Heart left ventricle (tissue), 16 donors: ENCODE measurements at places on chromosomes 1 and 21. TPM values are rescaled to one million over a fixed set of nuclear protein-coding genes. Genes with fewer than 3 reads are reported as not detected.

Gene RRAGC
- 27.9 TPM for total RNA-seq

Gene AMPD1
- not detected for total RNA-seq

Gene ABCA4
- total RNA-seq, result 0.25 TPM

Gene S100A6
- 182 TPM for total RNA-seq

Gene ZNF678
- 2.2 TPM for total RNA-seq

Gene ADORA1
- 10.3 TPM for total RNA-seq

Gene GPR89B
- total RNA-seq, result 9.8 TPM

DNA sequence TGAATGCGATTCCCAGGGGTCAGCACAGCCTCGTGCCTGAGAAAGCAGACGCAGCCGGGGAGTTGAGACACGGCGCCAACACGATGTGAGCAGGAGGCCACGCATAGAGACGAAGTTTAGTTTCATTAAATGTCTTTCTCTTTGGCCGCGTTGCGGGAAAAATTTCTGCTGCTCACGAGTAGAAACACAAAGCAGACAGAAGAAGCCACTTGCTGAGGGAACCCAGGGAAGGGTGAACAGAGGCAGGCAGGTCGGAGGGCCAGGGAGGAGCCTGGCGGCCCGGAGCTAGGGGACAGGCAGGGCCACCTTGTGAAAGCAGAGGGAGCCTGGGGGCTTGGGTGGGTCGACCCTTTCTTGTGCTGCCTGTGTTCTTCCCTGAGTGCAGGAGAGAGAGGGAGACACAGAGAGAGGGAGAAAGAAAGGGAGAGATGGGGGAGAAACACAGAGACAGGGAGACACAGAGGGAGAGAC, 33.2 kb downstream of the POFUT2 start:
- DNase-seq, result no peak

Gene CA6
- not detected for total RNA-seq

Gene GPR3
- 0.36 TPM for total RNA-seq

DNA sequence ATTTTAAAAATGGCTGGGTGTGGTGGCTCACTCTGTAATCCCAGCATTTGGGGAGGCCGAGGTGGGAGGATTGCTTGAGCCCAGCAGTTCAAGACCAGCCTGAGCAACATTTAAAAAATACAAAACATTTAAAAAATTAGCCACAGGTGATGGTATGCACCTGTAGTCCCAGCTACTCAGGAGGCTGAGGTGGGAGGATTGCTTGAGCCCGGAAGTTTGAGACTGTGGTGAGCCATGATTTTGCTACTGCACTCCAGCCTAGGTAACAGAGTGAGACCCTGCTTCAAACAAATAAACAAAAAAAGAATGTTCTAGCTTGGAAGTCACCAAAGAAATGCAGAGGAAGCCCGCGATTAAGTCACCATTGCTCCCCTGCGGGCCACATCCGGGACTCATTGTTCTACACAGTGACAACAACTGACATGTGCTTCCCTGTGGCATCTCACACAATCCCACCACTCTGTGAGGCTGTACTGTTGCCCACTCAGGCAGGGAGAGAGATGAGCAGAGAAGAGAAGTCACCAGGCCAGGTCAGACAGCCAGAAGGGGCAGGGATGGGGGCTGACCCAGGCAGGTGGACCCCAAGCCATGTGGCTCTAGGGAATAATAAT, 18.4 kb upstream of the SPATC1L start:
- DNase-seq, result no peak

DNA sequence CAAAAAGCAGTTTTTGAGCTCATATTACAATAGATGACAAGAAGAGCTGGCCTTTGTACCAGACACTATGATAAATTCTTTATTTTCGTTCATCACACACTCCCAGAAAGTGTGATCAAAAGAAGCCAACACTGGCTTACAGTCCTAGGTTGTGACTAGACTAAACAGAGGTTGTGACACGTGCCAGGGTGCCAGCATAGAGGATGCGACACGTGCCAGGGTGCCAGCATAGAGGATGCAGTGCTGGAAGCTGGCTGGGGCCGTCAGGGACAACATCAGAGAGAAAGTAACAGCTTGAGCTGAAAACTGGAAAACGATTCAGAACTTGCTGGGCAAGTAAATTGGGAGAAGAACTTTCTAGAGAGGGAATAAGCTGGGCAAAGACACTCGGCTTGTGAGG, 2.2 kb downstream of the MTARC1 start:
- DNase-seq, result no peak

Gene KCNK1
- total RNA-seq, result 15.6 TPM

Gene RAB3GAP2
- total RNA-seq, result 13.8 TPM

GRCh38 chr21:41369920-41370839, 8.4 kb downstream of the MX2 start:
- no peak for DNase-seq

DNA sequence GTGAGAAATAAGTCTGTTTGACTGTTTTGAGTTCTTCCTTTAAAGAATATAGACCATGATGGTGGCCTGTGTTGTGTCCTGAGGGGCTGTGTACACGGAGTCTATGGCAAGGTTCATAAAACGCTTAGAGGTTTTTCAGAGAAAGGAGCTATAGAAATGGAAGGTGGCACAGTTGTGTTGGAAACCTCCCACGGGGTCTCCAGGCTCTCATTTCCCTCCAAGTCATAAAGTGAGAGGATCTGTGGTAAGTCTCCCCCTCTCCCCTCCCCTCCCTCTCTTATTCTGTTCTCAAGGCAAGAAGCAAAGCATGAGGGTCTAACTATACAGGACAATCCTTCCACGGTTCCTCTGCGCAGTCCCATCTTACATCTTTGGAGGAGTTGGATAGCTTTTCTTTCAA, 139.2 kb downstream of the KIF26B start:
- no peak for DNase-seq

GRCh38 chr1:209427811-209428210, 155.7 kb upstream of the CAMK1G start:
- DNase-seq, result no peak

DNA sequence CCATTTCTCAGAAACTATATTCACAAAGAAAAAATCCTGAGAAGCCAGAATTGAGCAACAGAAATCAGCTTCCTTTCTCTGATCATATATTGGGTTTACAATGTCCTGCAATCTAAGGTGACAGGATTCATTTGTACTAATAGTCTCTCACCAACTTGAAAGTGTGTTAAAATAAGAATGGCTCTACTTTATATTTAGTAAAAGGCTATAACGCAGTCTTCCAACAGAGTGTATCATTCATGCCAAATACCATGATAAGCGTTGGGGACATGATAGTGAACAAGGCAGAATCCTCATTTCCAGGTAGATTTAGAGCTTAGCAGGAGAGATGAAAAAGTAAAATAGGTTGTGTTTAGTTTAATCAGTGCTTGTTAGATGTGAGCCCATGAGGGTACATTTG, 519.2 kb upstream of the ZRANB2 start:
- no peak for DNase-seq

DNA sequence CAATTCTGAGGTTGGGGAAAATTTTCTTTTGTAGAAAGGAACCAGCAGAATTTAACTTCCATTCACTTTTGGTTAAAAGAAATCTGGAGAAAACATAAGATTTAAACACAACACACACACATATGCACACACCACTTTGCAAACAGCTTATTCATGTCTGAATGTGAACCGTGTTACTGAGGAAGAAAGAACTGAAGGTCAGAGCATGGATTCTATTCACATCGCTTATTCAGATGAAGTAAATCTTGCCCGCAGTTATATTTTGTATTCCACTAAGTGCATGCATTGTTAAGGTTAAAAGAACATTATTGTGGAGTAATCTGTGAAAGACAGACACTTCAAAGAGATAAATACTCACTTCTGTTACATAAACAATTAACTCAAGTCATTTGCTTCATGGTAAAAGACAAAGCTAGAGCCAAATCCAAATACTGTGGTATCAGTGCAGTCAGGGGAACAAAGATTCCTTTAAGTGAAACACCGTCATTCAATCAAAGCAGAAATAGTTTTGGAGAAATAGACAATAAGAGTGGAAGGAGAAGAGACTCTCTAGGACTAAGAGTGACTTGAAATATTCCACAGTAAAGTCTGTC, 82.0 kb downstream of the LRRC53 start:
- DNase-seq, result no peak

DNA sequence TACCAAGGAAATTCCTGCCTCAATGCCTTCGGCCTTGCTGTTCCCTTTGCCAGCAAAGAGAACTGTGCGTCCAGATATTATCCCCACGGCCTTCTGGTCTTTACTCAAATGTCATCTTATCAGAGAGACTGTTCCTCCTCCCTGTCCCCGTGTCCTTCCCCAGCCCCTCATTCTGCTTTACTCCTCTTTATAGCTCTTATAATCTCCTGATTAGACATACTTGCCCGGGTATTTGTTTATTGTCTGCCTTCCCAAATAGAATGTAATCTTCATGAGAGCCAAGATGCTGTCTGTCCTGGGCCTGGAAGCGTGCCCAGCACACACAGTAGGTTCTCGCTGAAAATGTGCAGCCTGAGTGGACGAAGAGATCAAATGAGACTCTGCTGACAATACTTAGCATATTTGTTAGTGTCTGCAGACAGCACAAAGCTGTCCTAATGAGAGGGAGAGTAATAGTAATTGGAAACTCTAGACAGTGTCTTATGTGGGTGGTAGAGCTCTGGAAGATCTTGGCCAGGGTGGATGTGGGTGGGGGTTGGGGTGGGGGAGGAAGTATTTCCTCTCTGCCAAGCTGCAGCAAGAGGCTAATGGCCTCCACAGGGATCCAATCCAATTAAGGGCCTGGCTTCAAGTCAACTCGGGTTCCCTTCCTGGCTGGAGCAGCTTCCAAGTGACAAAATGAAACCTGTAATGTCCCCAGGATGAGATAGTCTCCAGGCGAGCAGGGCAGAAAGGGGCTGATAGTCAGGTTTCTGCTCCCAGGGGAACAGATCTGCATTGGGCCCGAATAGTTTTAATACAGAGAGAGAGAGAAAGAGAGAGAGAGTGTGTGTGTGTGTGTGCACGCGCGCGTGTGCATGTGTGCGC, 9.5 kb upstream of the CLIC4 start:
- no peak for DNase-seq

DNA sequence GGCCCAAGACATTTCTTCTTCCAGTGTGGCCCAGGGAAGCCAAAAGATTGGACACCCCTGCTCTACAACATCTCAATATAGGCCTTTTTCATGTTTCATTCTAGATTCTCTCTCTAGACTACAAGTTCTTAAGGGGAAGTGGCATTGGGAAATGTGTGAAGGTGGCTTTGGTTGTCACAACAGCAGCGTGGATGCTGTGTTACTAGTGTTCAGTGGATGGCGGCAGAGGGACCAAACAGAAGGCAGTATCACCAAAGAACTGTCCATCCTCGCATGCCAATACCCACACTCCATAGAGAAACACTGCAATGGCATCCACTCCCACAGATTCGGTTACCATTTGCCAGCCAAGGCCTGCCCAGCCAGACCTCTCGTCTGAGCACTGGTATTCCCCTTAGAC, 24.3 kb upstream of the IFNAR2 start:
- DNase-seq, result no peak

Gene ZBTB8A
- 1.8 TPM for total RNA-seq

DNA sequence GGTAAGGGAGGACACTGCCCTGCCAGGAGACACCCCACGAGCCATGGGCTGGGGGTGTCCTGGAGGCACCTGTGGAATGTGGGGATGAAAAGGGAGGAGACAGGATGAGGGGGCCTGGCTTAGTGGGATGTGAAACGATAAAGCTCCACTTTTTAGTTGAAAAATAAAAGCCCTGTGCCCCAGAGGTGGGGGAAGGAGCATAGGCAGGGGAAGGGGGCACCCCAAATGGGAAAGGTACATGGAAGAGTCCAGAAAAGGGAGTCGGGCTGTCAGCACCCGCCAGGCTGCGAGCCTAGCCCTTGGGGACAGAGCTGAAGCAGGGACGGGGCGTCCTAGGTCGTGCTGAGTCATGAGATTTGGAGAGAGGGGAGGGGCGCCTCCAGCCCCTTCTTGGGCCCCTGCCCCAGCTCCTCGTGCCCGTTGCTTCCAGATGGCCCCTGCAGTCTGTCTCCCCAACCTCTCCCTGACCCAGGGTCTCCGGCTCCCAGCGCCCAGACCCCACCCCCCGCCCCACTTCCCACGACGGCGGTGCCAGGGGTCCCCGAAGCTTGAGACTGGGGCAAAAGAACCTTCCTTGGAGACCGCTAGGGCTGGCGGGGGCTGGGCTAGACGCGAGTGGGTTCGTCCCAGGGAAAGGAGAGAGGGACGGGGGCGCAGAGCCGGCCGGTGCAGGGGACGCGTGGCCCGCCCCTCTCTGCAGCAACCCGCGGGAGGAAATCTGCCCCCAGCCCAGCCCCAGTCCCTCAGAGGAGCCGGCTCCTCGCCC, 795 bp downstream of the SYT2 start:
- no peak for DNase-seq

DNA sequence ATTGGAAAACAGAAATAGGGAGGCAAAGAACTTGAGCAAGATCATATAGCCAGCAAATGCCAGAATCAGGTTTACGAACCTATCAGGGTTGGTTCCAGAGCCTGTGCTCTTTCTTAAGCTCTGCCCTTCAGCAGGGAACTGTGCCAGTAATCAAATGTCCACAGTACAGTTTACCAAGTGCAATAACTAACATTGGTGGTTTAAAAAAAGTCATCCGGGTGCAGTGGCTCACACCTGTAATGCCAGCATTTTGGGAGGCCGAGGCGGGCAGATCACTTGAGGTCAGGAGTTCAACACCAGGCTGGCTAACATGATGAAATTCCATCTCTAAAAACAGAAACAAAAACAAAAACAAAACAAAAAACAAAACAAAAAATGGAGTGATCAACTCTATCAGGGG, 182.7 kb downstream of the LMX1A start:
- DNase-seq, result no peak

Gene FAM167B
- total RNA-seq, result 9.7 TPM

Gene CCT8
- 95.0 TPM for total RNA-seq

GRCh38 chr1:93716941-93717368, 35.3 kb upstream of the BCAR3 start:
- DNase-seq, result no peak

Gene ANGPTL7
- total RNA-seq, result 0.21 TPM

- DNase-seq, result no peak
Measured at GRCh38 chr1:197027359-197027758, 39.7 kb downstream of the F13B start.
